ENCODE measurements at places on chromosomes 7 and 10.

DNA sequence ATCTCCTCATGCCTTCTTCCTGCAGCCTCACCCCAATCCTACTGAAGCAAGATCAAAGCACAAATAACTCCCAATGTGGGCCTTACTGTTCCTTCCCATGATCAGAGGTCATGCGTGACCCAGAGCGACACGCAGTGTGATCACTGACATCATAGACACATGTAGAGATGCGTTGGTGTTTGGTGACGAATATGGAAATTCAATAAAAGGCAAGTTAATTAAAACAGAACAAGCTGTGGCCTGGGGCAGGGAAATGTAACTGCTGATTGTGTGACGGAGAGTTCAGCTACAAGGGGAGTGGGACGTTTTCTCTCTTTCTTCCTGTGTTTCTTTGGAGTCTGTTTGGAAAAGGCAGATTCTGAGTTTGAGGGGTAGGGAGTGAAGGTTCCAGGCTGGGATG lies 34.8 kb upstream of the CARD11 start:
- no peak for DNase-seq

DNA sequence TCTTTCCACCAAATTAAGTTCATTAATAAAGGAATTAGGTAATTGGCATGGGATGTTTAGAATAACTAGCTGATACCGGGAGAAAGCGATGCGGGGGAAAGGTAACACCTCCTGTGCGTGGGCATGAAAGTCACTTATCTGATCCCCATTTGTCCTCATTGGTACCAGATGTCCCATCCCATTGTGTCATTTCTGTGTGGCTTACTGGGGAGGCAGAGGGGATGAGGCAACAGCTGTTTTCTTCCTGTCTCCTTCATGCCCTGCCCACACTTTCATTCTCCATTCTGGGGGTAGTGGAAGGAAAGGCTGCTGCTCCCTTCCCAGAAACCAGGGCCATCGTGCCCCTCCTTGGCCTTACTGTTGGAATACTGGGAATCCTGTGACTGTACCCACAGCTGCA lies 27.1 kb downstream of the EEPD1 start:
- DNase-seq: no peak

DNA sequence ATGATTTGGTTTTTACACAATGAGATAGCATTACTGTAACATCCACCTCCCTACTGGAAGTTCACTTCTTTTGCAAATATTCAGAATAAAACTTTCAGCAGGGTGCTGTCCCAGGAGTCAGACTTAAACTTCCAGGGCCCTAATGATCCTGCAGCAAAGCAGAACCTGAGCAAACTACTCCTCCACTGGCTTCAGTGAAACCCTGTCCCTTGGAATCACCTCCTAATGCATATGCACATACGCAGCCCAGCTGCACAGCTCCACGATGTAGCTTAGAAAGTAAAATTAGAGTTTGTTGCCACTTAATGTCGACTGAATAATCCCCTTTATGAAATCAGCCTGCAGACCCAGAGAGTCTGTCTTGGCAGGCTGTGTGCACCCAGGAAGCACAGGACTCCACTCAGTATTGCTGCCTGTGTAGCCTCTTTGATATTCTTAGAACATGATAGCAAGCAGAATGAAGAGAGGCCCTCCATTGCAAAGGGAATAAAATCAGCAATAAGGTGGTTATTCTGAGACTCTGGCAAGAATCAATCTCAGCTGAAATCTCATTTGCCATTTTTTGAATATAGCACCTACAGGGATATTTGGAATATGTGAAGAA lies 1.6 kb downstream of the NPSR1 start:
- DNase-seq: no peak

DNA sequence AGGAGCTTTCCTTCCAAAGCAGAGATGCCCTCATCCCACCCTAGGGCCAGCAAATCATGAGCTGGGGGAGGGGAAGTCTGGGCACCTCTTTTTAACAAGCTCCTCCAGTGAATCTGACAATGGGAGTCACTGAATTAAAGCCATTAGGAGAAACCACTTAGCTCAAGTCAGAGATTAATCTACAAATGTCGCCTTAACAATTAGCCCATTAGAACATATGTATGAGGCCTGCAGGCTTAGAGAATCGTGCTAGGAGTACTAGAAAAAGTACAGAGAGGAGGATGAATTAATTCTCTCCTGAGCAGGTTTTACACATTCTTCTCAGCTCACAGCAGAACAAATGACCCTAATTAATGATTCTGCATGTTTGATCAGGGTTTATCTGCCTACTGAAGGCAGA lies 381.3 kb downstream of the KCNMA1 start:
- no peak for DNase-seq

DNA sequence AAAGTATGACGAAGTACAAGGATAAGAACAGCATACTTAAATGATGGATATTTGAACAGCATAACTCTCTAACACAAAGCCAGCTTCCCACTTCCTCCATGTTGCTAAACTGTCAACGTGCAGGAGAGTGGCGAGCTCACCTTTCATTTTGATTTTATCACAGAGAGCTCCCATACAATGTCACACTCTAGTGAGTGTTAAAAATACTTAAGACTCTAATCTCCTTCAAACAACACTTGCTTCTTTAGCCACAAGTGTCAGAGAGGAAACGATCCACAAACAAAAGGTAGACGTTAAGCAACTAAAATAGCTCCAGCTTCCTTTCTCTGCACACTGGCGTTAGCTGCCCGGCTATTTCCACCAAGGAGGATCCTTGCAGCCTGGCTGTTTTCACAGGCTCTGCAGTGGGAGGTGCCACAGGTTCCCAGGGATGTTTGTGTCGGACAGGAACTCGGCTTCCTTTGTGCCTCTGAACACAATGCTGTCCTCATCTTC lies 194.6 kb downstream of the COBL start:
- no peak for DNase-seq
